ENCODE measurements at places on chromosomes 16 and 17. TPM values are rescaled to one million over a fixed set of nuclear protein-coding genes. Genes with fewer than 3 reads are reported as not detected.

Gene PDE6G
- 13.5 TPM for polyA plus RNA-seq

Gene CACNG5
- 2.2 TPM for polyA plus RNA-seq

Gene SHBG
- 3.0 TPM for polyA plus RNA-seq

Gene MSLN
- polyA plus RNA-seq, result 15.7 TPM

- no peak for DNase-seq
Measured at GRCh38 chr17:68103148-68103547, 67.6 kb downstream of the KPNA2 start.

DNA sequence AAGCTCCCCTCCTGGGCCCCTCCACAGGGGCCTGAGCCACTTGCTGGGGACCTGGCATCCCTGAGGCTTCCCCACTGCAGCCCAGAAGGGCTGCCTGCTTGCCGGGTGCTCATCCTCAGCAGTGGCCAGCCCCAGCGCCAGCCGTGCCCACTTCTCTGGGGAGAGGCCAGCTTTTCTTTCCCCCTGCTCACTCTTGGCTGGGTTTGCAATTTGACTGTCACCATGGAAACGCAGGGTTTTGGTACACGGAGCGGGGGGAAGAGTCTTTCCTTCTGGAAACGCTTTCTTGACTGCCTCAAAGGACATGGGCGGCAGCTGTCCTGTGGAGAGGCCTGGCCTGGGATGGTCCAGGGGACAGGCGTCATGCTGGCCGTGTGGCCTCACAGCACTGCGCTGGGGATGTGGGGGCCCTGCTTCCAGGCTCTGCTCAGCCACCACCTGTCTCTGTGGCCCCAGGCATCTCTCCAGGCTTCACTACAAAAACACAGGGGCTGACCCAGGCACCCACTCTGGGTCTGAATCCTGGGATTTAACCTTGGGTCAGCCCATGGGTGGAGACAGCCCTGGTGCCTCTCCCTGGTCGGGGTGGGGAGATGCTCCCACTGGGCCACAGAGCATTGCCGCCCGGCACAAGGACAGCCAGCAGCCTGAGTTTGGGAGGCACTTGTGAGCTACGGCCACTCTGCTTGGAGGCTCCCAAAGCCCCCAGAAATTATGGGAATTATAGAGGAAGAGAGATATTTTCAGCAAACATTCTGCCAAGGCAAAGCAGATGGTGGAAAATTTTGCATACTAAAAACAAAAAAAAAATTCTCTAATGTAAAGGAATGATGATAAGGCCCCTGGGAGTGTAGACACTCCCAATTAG is 45.9 kb upstream of the DOC2B start:
- no peak for DNase-seq

DNA sequence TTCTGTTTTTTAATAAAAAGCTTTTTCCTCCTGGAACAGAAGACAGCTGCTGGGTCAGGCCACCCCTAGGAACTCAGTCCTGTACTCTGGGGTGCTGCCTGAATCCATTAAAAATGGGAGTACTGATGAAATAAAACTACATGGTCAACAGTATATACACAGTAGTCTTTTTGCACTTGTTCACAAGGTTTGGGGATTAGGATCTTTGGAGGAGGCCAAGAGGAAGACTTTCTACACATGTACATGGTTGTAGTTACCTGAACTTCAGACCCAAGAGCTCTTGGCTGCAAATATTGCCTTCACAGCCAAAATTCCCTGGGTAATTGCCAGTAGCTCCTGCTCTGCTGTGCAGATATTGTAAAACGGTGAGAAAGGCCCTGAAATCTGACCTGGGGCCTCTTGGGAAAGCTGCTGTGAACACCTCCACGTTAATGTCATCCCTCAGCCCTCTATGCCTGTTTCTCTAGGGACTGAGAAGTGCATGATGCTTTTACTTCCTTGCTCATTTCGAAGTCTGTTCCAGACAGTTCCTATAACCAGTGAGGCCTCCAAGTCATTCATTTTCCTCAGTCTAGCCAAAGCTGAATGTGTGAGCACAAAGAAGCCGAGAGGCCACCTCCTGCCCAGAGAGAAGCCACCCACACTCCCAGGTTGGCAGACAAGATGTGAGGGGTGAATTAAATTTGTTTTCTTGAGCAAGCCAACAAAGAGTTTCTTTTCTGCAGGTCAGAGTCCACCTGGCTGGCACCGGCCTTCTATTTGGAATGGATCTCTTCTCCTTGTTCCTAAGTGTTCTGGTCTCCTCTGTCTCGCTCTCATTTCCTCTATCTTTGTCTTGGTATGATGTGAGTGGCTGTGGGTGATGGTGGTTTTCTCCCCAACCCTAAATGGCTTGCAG is 15.9 kb downstream of the ANKRD40 start:
- DNase-seq, result no peak

DNA sequence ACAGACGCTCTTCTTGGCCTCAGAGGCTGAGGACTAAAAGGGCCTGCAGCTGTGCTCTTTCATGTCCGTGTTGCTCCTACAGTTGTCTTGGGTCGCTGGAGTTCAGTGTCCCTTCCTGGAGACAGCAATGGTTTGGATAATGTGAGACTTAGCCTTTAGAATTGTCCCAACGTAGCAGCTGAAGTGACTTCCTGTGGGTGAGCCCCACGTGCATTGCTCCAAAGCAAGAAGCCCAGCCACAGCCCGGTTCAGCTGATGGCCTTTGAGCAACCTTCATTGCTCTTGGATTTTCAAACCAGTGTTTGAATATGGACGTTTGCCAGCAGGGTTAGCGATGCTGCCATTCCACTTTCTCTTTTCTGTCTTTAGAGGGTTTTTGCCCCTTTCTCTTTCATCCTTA is 19.7 kb downstream of the TMEM11 start:
- DNase-seq, result no peak

DNA sequence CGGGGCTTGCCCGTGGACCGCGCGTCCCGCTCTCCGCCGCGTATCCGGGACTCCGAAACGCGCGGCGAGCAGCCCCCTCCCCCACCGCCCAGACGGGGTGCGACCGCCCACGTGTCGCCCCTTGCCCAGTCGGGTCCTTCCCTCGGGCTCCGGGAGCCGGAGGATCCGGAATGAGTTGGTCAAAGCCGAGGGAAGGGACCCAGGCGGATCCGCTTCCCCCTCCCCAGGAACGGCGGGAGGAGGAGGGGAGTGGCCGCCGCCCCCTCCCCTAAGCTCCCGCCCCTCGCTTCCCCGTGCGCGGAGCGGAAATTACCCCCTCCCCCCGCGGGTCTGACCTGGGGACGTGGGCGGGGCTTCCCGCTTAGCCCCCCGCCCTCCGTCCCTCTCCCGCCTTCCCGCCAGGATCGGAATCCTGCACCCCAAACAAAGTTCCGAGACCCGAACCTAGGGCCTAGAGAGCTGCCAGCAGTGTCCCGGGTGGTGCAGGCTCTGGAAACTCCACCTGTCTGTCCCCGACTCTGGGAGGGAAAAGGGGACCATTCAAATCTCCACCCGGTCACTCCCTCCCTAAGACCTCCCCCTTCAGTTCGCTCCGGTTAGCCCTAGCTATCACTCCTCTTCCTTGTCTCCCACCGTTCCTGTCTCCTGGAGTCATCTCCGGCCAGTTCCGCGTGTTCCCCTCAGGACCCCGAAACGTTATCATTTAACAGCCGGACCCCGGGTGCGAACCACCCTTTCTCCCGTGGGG is 1.0 kb upstream of the IGF2BP1 start:
- no peak for DNase-seq

DNA sequence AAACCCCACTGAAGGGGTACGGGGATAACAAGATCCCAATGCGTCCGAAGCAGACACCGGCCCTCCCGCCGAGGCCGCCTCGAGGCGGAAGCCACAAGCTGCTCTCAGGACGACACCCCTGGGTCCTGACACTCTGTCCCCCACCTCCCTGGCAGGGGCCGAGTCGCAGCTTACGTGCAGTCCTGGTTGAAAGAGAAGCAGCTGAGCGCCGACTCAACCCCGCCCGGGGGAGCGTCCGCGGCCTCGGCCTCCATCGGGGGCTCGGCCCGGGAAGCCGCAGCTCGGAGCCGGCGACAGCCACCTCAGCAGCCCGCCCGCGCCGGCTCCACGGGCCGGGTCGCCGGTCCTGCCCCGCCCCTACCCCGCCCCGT is at the start of gene WIPI1:
WIPI1 (minus strand) TSS at position 329 of the 371 bp plus-strand sequence; CDS start at position 254, 75 bp downstream.
- no peak for DNase-seq
